Smooth muscle cell of trachea (primary cell): ENCODE measurements at places on chromosomes 3 and 15. TPM values are rescaled to one million over a fixed set of nuclear protein-coding genes. Genes with fewer than 3 reads are reported as not detected.

The ECE2 gene
- total RNA-seq, result under 0.01 TPM in 1 of 2 replicates, not detected in the other

The MOBP gene
- total RNA-seq, result under 0.01 TPM in 1 of 2 replicates, not detected in the other

The SI gene
- not detected in 2 replicates for total RNA-seq

The MEIS2 gene
- total RNA-seq, result 51.1 and 60.0 TPM in 2 replicates

The ST8SIA2 gene
- under 0.01 TPM in 1 of 2 replicates, not detected in the other for total RNA-seq

The KBTBD13 gene
- under 0.01 and 0.17 TPM in 2 replicates for total RNA-seq

The SYNPR gene
- total RNA-seq, result not detected in 2 replicates

The SPATA12 gene
- under 0.01 and 0.15 TPM in 2 replicates for total RNA-seq

The P2RY14 gene
- total RNA-seq, result not detected in 2 replicates

The AMIGO3 gene
- total RNA-seq, result 0.29 and 1.8 TPM in 2 replicates

The USP50 gene
- 0.29 TPM in 1 of 2 replicates, not detected in the other for total RNA-seq

The CEP152 gene
- 10.1 and 14.8 TPM in 2 replicates for total RNA-seq

The GRK7 gene
- under 0.01 TPM in 1 of 2 replicates, not detected in the other for total RNA-seq

The CD276 gene
- 170 and 216 TPM in 2 replicates for total RNA-seq

The IL5RA gene
- not detected in 2 replicates for total RNA-seq

The ATP13A4 gene
- 0.33 and 0.58 TPM in 2 replicates for total RNA-seq

The SPINK8 gene
- not detected in 2 replicates for total RNA-seq

The PPP2R3A gene
- total RNA-seq, result 16.7 and 20.5 TPM in 2 replicates

The SLC27A2 gene
- 0.15 TPM in 1 of 2 replicates, not detected in the other for total RNA-seq

The CSPG5 gene
- total RNA-seq, result under 0.01 and 0.44 TPM in 2 replicates

The PSMA4 gene
- 157 and 331 TPM in 2 replicates for total RNA-seq

The OXSR1 gene
- total RNA-seq, result 31.1 and 34.3 TPM in 2 replicates

The XCR1 gene
- total RNA-seq, result under 0.01 TPM in 1 of 2 replicates, not detected in the other

The KLHL6 gene
- not detected in 2 replicates for total RNA-seq

The PAQR5 gene
- 5.8 and 7.9 TPM in 2 replicates for total RNA-seq

The MUC4 gene
- total RNA-seq, result not detected in 2 replicates

The LEKR1 gene
- 0.50 and 5.1 TPM in 2 replicates for total RNA-seq

The MEX3B gene
- 3.2 and 6.6 TPM in 2 replicates for total RNA-seq

The CPNE9 gene
- total RNA-seq, result not detected in 2 replicates

The KLF15 gene
- 3.2 and 4.1 TPM in 2 replicates for total RNA-seq

The EIF4G1 gene
- 315 and 337 TPM in 2 replicates for total RNA-seq

The ILDR1 gene
- not detected in 2 replicates for total RNA-seq

The TMEM108 gene
- 0.17 TPM in 1 of 2 replicates, not detected in the other for total RNA-seq

The CAMK2N2 gene
- total RNA-seq, result not detected in 2 replicates

The ADAMTSL3 gene
- 0.17 and 1.2 TPM in 2 replicates for total RNA-seq
